ENCODE measurements at places on chromosomes 12 and 14.

DNA sequence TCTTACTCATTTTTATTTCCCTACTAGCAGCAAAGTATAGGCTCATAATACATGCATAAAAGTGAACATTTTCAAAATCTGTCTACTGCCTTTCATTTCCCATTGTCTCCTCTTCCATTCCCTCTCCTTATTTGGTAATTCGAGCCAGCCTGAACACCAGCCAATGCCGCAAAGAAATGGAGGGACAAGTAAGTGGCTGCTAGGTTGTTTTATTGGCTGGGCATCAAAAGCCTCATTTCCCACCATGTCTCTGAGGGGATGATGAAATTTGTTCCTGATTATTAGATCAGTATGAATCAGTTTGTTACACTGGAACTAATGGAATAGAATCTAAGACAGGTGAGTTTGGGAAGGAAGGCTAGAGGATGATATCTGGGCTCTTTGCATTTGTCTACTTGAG, 143.5 kb downstream of the KCNA5 start:
- no peak for DNase-seq

DNA sequence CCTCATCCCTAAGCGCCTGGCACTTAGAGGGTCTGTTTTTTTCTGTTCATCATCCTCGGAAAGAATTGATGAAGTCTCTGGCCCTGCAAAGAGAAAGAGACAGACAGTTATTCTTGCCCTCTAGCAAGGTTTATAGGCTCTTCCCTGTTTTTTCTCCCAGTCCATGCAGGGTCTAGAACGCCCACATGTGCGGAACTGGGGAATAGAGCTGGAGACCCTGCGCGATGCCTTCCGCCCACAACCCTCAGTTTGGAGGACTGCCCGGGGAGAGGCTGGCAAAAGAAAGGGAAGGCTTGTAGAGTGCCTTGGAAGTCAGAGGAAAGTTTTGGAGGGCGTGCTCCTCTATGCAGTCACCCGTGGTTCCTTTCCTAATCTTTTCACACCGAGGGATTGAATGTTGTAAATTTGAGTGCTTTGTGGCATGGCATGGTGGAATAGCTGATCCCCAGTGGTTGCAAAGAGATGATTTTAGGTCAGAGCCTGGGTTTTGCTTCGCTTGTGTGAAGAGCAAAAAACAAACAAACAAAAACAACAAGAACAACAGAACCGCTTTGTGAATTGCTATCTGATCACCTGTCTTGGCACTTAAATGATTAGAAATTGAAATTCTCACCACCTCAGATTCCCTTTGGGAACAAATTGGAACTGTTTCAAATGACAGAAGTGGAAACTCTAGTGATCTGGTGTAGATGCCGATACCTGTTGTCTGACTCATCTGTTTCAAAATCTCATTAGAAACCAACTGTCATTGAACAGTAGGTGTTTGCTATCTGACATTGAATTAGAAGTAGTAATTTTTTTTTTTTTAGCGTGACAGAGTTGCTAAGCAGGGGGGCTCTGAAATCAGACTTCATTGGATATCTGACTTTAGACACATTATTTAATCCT, 947 bp downstream of the GAS2L3 start:
- DNase-seq = no peak

DNA sequence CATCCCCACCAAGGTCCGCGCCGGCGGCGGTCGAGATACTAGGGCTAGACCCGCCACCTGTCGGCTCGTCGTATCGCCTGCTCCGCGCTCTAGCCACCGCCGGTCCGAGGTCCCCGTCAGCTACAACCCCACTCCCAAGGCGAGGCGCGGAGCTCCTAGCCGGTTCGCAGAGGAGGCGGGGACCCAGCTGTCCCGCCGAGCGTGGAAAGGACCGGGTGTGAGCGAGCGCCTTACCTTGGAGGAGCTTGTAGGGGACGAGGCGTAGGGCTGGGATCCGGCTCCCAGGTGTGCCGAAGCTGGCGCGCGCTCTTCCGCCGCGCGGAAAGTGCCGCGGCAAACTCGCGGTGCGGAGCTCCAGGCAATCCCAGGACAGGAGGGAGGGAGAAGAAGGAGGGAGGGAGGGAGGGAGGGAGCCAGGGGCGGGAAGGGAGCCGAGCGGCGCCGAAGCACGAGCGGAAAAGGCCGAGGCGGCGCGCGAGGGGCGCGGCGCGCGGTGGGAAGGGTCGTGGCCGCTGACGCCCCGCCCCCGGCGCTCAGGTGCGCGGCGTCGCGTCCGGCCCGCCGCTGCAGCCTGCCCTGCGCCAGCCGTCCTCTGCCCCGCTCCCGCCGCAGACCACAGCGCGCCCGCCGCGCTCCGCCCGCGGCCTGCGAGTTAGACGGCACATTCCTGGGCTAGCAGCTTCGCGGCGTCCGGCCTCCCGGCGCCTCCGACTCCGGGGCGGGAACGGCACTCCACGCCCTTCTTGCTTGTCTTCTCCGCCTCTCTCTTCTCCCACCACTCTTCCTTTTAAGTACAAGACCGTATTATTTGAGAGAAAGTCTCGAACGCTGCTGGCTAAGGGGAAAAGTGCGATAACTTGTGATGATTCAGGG, at the start of gene PAWR:
Gene PAWR, minus strand, starts transcription at position 327 of the 873 bp plus-strand sequence. CDS start 720 bp downstream, outside the sequence.
- no peak for DNase-seq

DNA sequence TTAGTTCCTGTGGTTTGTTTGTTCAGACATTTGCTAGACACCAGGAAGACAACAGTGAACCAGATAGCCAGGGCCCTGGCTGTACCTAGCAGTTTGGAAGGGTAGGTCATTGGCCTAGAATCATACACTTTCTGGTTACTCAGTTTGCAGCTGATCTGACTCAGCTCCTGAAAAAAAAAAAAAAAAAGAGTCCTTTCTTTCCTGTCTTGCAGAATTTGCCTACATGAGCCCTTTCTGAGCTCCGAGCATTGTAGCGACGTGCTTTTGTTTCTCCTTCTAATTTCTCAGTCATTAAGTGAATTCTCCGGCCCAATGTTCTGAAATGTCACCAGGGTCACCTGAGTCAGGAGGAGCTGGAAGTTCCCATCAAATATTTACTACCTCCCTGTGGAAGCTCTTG, 2.4 kb downstream of the CABP1 start:
- no peak for DNase-seq

DNA sequence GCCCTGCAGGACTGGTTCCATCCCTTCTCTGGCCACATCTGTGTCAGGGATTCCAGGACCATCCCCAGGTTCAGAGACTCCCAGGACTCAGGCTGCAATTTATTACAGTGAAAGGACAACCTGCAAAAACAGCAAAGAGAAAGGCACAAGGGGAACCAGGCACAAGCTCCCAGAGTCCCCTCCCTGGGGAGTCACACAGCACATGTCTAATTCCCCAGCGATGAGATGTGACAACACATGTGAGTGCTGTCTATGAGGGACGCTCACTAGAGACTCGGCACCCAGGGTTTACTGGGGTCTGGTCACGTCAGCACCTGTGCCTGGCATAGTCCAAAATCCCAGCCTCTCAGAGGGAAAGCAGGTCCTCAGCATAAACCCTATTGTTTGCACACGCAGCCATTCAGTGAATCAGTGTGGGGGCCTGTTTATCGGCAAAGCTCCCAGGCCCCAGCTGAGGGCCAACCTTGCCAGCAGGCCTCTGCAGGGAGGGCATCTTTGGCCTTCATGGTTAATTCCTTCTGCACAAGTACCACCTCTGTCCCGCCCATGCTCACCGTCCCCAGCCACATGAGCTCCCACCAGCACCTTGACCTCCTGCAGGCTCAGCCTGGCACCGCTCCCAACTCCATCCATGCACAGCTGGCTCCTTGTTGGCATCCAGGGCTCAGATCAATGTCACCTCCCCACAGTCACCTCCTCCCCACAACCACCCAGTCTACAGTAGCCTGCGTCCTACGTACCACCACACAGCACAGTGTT, 198.9 kb upstream of the SFSWAP start:
- no peak for DNase-seq

- no peak for DNase-seq
These were observed 4.0 kb upstream of the RESF1 start for GRCh38 chr12:31954925-31955858.

DNA sequence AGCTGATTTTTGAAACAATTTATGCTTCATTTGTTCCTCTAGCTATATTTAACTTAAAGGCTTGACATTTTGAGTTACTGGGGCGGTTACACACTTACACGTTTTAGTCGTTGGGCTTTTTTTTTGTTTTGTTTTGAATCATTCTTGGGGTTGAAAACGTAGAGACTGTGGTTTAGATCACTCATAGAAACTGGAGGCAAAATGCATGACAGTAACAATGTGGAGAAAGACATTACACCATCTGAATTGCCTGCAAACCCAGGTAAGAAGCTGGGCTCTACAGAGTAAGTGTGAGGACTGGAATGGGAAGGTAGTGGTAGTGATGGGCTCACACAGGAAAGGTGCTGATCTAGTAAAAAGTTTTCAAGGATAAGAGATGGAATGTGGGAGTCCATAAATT, at the start of gene CLEC2D:
Gene CLEC2D, plus strand, starts transcription at position 180 of the 400 bp plus-strand sequence. Its CDS starts 22 bp downstream, at position 202.
- DNase-seq = no peak

- DNase-seq = no peak
These were observed 58.3 kb downstream of the VCPKMT start for GRCh38 chr14:50058113-50058512.

- DNase-seq = no peak
These were observed 132.7 kb upstream of the DYRK2 start for GRCh38 chr12:67515679-67516340.

DNA sequence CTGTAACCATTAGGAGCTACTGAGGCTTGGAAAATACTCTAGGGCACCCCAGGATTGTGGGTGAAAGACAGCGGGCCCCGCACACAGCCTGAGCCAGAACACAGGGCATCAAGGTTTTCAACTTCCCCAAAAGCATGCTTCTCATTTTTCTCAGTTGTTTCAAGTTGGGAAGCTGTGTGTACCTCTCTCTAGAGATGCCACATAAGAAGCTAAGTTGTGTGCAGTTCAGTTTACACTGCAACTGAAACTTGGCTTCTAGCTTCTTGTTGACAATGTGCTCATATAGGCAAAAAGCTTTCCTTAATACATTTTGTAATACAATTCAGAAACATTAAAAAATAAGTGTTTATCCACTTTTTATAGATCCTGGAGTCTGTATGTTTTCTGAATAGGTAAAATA, 88.1 kb upstream of the PTPRR start:
- no peak for DNase-seq

DNA sequence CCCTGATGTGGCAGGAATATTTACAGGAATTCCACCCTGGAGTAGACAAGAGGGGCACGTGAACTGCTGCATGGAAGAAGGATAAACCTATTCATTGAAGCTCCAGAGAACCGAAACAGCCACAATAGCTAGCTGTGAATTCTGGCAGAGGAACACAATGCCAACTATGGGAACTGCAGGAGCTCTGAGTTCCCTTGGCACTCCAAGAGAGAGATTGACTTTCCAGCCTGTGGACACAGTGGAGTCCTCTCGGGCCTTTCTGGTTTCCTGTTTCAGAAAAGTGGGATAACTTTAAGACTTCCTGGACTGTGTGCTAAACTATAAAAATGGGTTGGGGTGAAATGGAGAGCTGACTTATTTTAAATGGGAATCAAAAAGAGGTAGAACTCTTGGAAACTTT, 11.9 kb downstream of the CACNA2D4 start:
- DNase-seq = no peak

GRCh38 chr12:19244312-19244711, 114.8 kb downstream of the PLEKHA5 start:
- no peak for DNase-seq

DNA sequence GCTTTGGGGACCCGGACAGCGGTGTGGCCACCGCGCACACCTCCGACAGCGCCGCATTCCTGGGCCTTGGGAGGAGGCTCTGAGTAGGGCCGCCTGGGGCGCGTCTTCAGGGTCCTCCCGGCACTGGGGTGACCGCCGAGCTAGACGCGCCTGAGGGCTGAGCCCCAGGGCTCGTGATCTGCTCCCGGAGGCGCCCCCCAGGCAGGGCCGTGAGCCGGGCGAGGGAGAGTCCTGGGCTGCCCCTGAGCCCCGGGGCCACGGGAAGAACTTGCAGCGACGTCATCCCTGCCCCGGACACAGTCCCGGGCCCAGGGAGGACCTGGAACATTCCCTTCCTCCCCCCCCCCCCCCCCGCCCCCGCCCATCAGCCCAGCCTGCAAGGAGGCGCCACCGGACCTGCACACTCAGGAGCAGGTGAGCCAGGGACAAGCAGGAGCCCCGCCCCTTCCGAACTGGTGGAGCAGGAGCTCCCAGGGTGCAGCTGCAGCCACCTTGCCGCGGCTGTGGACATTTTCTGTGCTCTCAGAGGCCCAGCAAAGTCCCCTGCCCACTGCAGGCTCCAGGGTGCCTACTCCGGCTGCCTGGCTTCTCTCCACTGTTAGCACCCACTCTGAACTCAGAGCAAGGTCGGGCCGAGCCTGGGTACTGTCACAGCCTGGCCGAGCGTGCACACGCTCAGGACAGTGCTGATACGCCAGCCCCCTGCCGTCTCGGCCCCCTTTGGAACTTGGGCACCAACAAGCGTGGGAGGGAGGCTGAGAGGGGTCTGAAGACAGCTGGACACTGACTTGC, 50.7 kb downstream of the A2M start:
- DNase-seq = no peak

- peak; percentile 16 for DNase-seq
These were observed at the start of gene TBX3 for GRCh38 chr12:114684098-114684869. Gene TBX3 (minus strand): TSS chr12:114684175. CDS start chr12:114683200, 975 bp downstream.

DNA sequence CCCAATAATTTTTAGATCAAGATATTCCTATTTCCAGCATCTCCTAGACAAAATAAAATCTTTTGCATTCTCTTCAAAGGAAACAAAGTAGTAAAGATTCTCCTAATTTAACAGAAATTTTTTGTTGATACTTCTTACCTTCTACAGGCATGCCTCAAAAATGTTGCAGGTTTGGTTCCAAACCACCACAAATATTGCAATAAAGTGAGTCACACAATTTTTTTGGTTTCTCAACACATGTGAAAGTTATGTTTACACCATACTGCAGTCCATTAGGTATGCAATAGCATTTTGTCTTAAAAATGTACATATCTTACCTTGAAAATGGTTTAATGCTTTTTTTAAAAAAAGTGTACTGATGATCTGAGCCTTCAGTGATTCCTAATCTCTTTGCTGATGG, 65.6 kb upstream of the USP15 start:
- no peak for DNase-seq

GRCh38 chr14:93112891-93113677, 2.6 kb downstream of the ITPK1 start:
- peak; percentile 62 for DNase-seq

- DNase-seq = no peak
These were observed 12.1 kb upstream of the BCDIN3D start for GRCh38 chr12:49854976-49855375.

DNA sequence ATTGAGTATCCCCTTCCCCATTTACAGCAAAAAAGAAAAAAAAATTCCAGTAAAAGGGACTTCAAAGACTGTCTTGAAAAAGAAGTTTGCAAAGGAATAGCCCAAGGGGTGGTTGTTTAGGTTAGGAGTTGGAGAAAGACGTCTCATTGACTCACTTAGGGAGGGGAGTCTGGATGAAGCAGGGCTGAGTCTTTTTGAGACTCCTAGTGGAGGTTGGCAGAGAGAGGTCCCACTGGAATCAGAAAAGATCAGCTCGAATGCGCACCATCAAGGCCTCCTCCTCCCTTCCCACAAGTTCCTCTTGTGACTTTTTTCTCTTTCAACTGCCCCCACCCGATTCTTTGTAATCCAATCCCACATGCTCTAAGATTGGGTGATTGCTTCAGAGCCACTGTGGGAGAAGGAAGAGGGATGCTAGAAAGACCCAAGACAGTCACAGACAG, 1.9 kb downstream of the ARHGEF40 start:
- DNase-seq = no peak

GRCh38 chr14:91911474-91912032, 35.9 kb downstream of the FBLN5 start:
- peak; percentile 29 for DNase-seq

GRCh38 chr12:13097491-13098011, 5.9 kb downstream of the GSG1 start:
- DNase-seq = no peak
